ENCODE measurements at places on chromosomes 2 and 18.

DNA sequence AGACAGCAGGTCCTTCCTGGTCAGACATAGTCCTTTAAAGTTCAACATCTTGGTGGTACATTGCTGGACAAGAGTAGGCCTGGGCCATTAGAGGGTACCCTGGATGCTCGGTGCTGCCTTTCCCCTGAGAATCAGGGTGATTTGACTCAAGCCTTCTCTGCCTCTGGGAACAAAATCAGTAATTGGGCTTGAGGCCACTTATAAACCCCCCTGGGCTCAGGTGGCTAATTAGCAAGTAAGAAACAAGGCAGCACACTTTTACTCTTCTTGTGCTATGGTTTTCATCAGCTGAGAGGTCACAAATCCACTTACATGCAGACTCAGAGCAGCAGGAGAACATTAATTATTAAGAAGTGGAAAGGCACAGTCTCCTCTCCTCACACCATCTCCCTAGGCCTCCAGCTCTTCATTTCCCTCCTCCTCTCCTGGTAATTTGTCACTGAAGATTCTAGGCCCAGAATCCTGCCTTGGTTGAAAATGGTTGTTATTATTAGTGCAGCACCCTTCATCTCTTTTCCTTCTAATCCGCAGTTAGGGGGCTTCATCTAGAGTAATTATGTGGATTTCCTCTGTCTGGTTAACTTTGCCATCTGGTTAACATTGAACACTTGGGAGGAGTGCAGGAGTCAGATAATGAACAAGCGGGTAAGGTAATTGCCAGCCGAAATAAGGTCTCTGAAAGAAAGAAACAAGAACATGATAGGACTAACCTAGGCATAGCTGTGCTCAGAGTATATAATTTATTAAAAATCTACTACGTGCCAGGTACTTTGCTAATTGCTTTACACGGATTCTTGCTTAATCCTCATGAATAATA lies 29.7 kb upstream of the CASP10 start:
- no peak for DNase-seq

GRCh38 chr18:62030091-62030985 lies 137.5 kb upstream of the RNF152 start:
- no peak for DNase-seq

- no peak for DNase-seq
Observed at GRCh38 chr2:206001912-206002311, 84.1 kb downstream of the INO80D start.

GRCh38 chr2:172088245-172089004 lies 3.1 kb downstream of the DLX1 start:
- DNase-seq: no peak

DNA sequence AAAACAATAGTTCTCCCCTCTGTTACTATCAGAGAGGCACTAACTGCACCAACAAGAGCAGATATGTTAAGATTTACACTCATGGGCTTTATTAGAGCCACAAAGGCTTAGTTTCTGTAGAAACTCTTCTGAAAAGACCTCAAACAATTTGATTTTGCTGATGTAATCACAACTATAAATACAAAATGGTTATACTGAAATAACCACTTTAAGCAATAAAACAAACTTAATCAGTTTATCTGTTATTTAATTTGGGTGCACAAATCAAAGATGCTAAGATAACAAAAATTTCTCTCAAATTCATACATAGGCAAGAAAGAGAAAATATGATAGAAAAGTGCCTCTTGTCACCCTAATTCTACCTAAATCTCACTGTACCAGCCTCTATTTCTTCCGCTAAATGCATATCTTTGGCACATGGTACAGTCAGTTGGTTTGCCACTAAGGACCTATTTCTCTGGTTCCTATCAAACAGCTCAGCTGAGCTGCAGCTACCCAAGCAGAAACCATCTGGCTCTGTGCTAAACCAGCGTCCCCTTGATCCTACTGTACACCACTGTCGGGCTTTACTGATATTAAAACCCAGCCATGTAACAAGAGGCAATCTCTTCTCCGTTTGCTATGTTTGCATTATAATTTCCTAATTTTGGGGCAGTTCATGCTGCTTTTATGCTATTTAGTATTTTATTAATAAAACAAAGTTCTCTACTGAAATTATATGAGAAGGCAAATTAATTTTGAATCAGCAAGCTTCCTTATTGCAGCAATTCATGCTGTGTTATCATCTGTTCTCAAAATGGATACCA lies 60.1 kb downstream of the CWC22 start:
- no peak for DNase-seq

DNA sequence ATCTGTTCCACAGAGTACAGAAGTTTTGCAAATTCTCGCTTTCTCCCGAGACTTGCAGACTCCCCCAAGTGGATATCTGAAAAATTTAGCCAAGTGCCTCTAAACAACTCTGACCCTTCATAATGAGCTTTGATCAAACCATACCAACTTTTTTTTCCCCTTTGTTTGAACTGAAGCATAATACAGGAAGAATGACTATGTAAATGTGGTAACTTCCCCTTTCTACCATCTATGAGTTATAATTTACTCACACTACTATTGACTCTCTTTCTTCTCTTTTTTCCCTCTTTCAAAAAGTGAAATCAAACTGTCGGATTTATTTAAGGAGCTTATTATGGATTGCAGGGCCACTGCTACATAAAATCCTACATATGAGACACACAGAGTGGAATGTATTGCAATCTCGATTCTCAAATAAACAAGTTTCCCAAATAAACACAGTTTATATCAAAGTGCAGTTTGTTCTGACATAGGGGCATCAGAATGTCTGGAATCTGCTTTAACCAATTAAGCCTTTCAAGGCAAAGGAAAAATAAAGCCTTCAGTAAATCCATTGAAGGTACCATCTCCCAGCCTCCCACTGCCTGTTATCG lies 1.4 kb upstream of the ZNF804A start:
- DNase-seq: no peak

DNA sequence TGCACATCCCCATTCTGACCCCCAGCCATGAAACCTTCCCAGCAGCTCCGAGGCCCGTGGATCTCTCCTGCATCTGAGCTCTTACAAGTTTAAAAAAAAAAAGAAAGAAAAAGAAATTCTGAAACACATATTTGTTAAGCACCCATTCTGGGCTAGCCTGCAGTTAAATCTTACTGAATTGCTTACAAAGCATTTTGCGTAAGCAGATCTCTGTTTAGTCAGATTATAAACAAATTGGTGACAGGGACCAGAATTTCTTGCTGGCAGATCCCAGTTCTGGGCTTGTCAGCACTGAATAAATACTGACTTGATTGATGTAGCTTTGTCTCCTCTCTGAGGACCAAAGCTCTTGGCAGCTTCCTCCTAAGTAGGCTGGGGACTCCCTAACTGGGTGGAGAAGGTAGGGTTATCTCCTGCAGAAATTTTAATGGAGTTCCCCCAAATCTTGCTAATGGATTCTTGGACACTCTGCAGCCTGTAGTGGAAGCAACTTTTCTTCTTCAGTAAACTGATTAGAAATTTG lies 160.9 kb downstream of the MIB1 start:
- DNase-seq: no peak

- DNase-seq: no peak
Observed at GRCh38 chr2:239887604-239888003, 137.5 kb downstream of the NDUFA10 start.

DNA sequence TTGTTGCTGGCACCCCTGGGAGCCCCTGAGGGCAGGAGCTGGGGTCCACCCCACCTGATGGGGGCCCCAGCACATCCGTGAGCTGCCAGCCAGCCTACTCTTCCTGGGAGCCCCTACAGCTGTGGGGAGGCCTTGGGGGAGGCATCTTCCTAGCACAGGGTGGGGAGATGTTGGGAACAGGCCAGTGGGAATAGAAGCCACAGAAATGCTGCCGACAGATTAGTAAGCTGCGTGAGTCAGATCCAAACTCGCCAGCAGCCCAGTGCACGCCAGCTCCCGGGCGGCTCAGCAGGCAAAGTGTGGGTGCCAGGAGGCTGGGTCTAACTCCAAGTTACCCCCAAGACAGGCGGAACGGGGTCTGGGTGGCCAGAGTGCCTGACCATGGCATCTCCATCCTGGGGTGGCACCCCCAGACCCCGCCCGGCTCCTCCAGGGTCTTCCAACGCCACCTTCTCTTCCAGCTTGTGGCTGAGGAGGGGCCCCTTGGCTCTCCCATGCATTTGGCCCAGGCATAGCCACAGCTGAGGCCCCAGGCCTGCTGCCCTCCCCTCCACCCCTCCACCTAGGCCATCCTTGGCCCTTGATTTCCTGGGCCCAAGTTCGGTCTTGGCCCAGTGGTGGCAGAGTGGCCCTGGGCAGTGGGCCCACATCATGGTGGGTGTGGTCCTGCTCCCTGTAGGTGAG lies 15.3 kb downstream of the CROCC2 start:
- DNase-seq: no peak

GRCh38 chr18:13471971-13472628 lies 253.5 kb downstream of the LDLRAD4 start:
- DNase-seq: no peak

GRCh38 chr18:13392899-13393298 lies 174.3 kb downstream of the LDLRAD4 start:
- DNase-seq: no peak

DNA sequence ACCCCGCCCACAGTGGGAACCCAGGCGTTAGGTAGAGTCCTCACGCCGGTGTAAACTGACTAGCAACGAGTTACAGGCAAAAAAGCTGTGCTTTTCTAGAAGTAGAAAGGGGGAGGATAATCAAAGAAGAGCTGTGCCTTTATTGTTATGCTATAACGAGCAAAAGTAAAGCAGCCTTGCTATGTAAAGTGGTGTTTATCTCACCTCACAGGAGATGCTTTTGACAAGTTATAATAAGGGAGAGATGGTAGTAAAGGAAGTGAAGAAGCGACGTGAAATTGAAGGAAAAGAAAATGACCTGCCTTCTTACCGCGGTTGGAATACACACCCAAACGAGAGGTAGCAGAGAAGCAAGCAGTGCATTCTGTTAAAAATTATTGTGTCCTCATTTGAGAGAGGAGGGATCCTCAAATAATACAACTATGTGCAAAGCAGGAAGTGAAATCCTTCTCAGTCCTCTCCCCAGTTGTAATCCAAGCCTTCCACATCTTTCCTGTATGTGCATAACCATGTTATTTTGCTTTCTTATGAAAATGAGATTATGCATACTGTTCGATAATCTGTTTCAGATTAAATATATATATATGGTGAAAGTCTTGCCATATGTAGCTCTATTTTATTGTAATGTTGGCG lies 962 bp downstream of the TANK start:
- DNase-seq: no peak

DNA sequence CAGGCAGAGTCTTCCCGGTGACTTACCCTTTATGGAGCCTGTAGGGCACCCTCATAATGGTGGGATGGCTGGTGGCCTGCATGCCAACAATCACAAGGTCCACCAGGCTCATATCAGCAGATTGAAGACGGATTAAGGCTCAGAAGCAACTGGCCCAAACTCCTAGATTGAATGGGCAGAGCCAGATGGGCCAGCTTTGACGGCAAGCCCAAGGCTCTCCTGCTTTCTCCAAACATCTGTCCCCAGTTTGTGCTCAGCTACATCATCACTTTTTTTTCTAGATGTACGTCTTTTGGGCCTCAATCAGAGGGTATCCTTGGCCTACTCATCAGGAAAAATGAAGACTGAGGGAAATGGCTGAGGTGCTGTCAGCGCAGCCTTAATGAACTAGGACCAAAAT lies 114.6 kb downstream of the VIT start:
- no peak for DNase-seq

DNA sequence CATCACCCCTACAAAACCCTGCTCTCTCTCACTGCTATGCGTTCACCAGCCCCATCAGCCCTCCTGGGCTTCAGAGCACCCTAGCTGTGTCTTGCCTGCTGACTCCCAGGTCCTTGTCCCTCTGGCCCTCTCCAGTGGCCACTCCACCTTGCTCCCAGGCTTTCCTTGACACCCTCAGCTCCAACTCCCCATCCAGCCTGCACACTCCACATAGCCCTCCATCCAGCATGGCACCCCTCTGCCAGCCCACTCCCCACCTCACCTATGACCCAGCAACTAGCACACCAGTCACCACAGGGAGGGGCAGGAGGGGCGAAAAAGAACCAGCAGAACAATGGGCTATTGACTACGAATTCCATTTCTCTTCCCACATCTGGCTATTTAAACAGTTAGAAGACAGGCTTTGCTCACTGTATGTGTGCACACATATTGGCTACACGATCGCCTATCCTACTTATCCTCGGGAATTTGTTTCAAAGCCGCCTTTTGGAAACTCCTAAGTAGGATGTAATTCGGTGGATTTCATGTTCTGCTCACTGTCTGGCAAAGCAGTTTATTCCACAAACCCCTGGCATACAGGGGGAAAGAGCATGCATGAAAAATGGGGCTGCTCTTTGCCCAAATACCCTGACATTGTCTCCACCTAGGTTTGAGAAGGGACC lies 195.3 kb downstream of the SMAD2 start:
- DNase-seq: no peak

DNA sequence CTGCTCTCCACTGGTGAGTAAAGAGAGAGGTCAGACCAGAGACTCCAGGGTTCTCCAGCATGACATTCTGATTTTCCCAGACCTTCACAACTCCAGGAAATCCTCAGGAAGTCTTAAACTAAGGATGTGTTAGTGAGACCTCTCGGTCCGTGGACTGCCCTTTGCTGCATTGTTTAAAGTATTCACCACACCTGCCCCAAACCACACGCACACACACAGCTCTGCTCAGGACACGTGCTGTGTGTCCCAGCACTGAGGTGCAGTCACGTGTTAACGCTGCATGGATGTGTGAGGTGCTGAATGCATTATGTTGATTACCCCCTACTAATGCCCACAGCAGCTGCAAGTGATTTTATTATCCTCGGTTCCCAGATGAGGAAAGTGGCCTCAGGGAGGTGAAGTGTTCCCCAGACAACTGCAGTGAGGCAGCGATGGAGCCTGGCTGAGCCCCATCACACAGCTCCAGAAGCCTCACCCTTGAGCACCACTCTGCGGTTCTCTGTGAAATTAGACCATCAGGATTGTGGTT lies 68.4 kb downstream of the TRAPPC12 start:
- DNase-seq: no peak

GRCh38 chr2:161030260-161031063 lies 129.8 kb upstream of the TANK start:
- no peak for DNase-seq

DNA sequence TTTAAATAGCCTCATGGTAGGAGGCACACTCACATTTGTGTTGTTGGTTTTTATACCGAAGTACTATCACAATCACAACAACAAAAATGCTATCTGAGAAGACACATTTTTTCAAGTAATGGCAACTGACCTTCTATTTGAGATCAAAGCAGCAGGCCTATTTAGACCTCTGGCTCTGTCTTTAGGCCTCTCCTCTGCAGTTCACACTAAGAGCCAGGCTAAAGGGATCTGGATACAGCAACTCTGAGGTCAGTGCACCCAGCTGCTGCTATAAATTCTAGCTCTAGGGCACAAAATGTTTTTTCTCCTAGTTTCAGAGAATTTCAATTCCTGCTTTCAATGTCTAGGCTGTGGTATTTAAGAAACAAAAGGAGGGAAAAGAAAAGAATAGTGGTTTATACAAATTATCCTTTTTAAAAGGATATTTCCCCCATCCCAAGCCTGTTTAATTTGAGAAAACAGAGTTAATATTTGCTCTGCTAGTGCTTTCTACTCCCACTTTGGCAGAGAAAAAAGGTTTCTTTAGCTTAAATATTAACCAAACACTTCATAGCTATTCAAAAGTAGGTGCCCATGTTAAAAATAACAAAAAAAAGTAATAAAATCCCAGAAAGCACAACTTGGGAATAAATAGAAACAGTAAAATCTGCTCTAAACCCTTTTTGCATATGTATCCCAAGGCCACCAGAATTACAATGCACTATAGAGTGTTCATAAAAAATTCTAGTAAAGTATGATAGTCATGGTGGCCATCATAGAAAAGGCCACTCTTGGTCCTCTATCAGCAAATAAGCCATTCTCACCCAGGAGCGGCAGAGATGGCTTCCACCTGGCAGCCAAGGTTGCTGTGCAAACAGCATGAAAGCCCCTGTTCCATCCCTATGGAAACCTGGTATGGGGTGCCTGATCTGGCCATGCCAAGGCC lies 293.6 kb upstream of the SESTD1 start:
- no peak for DNase-seq
